Stimulated activated CD4-positive, alpha-beta T cell treated with anti-CD3 and anti-CD28 coated beads, Interleukin-15, amount 100 ng/mL, for 24 hours (primary cell): ENCODE measurements at places on chromosomes 4 and X.

GRCh38 chr4:87716371-87717265 is 66.5 kb downstream of the DMP1 start:
- no peak for DNase-seq

- DNase-seq, result no peak
These were observed 75.3 kb downstream of the RAPGEF2 start for GRCh38 chr4:159178151-159178546.

GRCh38 chr4:161577579-161578301 is 586.1 kb downstream of the FSTL5 start:
- DNase-seq, result no peak

GRCh38 chr4:80726471-80726870 is 304.0 kb upstream of the BMP3 start:
- no peak for DNase-seq

GRCh38 chr4:180057299-180057721 is 2185.9 kb upstream of the TENM3 start:
- no peak for DNase-seq

DNA sequence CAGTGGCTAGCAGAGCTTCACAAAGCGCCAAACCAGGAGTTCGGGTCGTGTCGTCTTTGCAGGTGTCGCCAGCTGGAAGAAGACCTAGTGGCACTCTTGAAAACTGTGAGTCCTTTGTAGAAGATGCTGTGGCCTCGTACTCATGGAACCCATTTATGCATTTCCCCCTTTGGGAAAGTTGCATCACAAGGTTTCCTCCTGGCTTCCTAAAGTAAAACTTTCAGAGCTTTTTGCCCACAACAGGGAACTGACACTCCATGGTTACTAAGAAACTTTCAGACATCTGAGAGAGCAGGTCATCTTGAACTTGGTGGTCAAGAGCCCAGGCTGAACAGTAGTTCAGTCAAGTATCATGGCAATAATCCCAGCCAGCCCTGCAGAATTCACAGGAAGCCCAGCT is 15.9 kb upstream of the NOCT start:
- no peak for DNase-seq

DNA sequence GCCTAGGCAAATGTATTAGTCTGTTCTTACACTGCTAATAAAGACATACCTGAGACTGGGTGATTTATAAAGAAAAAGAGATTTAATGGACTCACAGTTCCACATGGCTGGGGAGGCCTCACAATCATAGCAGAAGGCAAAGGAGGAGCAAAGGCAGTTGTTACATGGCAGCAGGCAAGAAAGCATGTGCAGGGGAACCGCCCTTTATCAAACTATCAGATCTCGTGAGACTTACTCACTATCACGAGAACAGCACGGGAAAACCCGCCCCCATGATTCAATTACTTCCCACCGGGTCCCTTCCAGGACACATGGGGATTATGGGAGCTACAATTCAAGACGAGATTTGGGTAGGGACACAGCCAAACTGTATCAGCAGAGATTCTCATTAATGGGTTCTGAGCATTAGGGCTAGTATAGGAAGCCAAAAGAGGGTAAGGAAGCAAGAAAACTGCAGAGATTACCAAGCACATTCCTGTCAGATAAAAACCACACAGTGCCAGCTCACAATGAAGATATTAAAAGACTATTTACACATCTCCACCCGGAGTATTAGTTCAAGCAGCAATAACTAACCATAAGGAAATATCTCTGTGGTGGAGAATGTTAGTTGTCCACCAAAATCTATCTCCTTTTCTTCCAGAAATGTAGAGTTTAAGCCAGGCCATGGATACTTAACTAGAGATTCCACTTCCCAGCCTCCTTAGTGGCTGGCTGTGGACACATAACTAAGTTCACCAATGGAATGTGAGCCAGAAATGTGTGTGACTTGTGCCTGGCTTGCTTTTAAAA is 61.2 kb upstream of the HOPX start:
- no peak for DNase-seq

DNA sequence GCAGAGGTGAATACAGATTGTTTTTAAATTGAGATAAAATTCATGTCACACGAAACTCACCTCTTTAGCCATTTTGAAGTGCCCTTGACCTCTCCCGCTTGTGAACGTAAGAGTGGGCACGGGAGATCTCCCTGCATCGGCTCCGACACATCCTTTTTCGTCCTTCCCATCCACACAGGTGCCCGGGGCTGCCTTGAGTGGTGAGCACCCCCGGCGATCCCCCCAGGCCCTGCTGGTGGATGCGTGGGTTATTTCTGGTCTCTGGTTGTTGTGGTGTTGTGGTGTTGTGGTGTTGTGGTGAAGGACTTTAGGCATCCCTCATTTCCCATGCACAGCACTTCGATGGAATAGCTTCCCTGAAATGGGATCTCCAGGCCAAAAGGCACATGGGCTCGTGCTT is 46.1 kb downstream of the PSAPL1 start:
- DNase-seq, result no peak

- DNase-seq, result no peak
These were observed 624.3 kb downstream of the ADGRL3 start for GRCh38 chr4:61824454-61824853.

DNA sequence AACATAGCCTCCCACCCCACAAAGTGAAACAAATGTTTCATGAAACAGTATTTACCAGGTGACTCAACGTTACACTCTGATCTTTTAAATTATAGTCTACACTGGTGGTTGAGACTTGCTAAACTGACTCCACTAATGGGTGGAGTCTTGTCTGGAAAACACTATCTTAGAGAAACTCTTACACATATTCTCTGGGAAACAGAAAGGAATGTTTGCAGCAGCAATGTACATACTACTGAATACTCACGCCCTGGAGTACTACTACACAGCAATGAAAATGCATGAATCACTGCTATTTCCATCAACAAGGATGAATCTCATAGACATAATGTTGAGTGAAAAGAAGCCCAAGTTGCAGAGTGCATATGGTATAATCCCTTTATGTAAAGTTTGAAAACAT is 208.5 kb upstream of the IGFBP7 start:
- DNase-seq, result no peak

DNA sequence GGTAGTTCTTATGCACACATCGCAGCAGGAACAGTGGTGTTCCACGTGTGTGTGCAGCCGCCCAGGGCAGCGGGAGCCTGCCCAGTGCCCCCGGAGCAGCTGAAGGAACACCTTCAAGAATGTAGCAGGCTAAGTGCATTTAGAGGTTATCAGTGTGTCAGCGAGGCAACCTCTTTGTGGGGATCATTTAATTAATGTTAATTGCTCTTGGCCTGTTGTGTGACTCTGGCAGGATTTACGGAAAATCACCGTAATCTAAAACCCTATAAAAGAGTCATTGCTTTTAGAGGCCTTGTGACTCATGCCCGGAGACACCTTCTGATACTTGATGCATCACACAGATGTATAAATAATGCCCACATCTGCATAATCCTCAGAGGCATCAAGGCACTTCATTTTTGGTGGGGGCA is 47.3 kb upstream of the GATB start:
- peak; percentile 2 for DNase-seq

GRCh38 chrX:100411802-100412715 is 2.0 kb upstream of the PCDH19 start:
- DNase-seq, result no peak

DNA sequence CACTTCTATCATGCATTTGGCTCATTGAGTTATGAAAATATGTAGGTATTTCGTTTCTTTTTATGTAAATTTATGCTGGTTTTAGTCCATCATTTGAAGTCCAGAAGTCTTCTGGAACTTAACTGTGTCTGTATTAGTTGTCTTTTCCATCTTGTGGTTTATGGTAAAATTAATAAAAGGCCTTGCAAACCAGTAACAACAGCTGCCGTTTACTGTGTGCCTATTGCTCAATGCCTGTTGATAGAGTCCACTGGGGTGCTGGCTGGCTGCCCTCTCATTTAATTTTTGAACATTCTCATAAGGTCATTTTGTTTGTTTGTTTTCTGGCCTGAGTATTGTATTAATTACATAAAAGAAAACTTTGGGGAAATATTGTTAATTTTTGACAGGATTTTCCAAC is 98.0 kb downstream of the NAA11 start:
- DNase-seq, result no peak

GRCh38 chr4:126124818-126125217 is 810.1 kb downstream of the FAT4 start:
- no peak for DNase-seq

DNA sequence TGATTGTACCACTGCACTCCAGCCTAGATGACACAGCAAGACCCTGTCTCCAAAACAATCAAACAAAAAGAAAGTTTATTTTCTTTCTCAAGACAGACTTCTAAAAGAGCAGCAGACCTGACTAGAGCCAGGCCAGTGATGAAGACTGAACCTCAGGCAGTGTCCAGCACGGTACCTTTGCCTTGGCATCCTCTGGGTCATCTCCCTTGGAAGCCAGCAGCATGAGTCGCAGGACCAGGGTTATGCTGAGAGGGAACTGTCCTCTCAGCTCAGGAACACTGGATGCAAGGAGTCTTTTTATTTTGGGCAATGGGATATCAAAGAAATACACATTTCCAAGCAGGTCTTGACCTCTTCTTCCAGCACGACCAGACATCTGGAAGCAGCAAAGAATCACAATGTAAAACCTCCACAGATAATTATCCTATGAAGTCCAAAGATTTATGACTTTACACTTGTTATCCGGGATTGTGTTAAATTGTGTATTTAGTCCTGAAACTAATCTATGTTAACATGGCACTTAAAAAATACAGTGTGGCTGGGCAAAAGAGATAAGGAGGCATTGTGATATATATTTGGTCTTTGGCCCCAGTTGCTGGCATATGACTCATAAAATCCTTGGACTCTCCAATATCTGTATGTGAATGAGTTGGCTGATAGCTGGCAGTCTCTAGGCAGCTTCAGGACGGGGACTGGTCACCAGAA is 66.0 kb upstream of the DDX60 start:
- DNase-seq, result no peak

DNA sequence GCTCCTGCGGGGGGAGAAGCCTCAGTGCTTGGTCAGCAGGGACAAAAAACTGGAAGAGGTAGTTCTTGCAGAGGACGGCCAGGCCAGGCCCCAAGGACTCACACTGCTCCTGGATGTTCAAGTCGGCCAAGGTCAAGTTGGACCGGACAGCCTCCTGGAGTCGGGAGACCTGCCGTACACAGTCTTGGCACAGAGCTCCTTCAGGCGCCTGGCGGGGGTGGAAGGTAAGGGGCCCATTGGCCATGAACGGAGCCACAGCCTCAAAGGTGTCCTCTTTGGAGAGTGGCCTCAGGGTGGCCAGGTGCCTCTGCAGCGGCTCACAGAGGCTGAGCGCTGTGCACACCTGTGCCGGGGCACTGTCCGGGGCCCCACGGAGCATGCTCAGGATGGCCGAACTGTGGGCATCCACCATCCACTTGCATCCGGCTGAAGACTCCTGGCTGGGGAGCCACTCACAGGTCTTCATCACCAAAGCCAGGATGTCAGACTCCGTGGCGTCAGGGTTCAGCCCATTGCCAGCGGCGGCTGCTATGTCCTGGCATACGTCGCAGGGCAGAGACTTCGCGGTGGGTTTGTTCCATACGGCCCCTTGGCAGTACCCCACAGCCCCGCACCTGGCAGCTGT is 477 bp downstream of the PSAPL1 start:
- DNase-seq, result no peak

GRCh38 chr4:41963105-41963504 is 18.5 kb upstream of the DCAF4L1 start:
- no peak for DNase-seq

- DNase-seq, result no peak
These were observed 12.7 kb downstream of the TSR2 start for GRCh38 chrX:54452920-54453319.

DNA sequence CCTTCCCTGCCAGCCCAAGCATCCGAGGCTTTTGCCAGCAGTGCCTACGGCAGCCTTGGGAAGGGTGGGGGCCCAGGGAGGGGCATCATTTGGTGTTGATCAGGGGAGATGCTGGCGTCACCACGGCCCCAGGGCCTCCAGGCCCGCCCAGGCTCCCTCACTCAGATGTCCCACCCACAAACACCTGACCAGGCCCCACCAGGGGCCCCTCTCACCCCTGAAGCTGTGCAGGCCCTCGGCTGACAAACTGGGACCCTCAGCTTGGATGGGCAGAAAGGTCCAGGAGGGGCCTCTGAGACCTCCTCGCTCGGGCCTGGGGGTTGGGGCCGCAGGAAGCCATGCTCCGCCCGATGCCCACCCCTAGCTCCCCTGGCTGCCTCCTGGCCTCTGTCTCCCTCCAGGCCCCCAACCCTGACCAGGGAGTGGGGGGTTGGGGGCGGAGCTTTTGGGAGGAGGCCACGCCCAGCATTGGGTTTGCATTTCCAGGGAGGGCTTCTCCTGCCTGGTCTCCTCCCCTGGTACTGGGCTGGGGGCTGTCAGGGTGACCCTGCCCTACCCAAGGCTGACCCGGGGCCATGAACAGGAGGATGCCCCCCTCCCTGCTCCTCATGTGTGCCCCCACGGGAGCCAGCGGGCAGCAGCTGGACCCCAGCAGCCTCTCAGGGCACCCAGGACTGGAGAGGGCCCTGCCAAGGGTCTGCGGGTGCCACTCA is 33.4 kb upstream of the SPON2 start:
- DNase-seq, result no peak

DNA sequence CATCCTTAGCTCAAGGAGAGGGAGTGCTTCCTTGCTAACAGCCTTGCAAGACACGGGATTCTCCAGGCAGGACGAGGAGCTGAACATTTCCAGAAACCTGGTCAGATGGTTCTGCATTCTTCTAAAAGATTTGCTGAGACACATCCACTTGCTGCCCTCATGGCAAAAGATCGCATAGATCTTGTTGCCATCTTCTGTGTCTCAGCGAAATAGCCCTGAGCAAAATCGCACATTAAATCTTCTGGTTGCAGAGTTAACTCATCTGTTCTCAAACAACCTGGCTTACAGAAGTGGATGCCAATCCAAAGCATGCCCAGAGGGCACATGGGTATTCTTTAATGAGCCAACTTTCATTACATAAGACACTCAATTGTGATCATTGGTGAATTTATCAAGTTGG is 167.5 kb downstream of the PRKX start:
- DNase-seq, result no peak

GRCh38 chr4:117164338-117164737 is 79.0 kb upstream of the TRAM1L1 start:
- no peak for DNase-seq

DNA sequence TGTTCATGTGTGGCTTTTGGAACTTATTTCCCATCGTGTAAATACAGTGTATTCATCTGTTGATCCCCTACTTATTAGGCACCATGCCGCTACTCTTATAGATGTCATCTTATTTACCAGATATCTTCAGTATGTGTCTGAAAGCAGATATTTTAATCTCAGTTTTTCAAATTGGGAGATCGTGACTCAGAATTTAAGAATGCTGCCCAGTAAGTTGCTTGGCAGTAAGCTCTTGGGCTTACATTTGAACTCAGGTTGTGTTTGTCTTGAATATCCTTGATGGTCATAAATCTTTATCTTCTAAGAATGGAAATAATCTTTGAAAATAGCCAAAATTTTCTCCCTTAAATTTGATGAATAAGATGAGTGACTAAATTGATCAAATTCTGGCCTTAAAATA is 45.9 kb upstream of the RPA4 start:
- DNase-seq, result no peak

GRCh38 chrX:13923845-13924244 is 105.8 kb downstream of the GEMIN8 start:
- DNase-seq, result no peak
